Neural cell (in vitro differentiated cells): ENCODE measurements at places on chromosomes 11 and 22. TPM values are rescaled to one million over a fixed set of nuclear protein-coding genes. Genes with fewer than 3 reads are reported as not detected.

OR5D18 gene
- polyA plus RNA-seq = not detected in 2 replicates

C2CD3 gene
- polyA plus RNA-seq = 11.4 and 13.2 TPM in 2 replicates

HOATZ gene
- polyA plus RNA-seq = not detected in 2 replicates

BLID gene
- polyA plus RNA-seq = not detected in 2 replicates

CEND1 gene
- 11.8 and 16.2 TPM in 2 replicates for polyA plus RNA-seq

SUSD2 gene
- 0.20 and 0.36 TPM in 2 replicates for polyA plus RNA-seq

KRTAP5-9 gene
- polyA plus RNA-seq = not detected in 2 replicates

ALG8 gene
- polyA plus RNA-seq = 35.7 and 42.1 TPM in 2 replicates

MDK gene
- 90.3 and 120 TPM in 2 replicates for polyA plus RNA-seq
